Muscle of back (tissue), 13 donors: ENCODE measurements at places on chromosomes 7 and 10.
A peak's percentile ranks its signal among the peaks of the same experiment; 100 is the strongest.

- no peak for DNase-seq
Observed at GRCh38 chr10:130636313-130636930, 500.2 kb downstream of the GLRX3 start.

GRCh38 chr7:69799990-69800389 lies 201.7 kb downstream of the AUTS2 start:
- DNase-seq, result no peak

DNA sequence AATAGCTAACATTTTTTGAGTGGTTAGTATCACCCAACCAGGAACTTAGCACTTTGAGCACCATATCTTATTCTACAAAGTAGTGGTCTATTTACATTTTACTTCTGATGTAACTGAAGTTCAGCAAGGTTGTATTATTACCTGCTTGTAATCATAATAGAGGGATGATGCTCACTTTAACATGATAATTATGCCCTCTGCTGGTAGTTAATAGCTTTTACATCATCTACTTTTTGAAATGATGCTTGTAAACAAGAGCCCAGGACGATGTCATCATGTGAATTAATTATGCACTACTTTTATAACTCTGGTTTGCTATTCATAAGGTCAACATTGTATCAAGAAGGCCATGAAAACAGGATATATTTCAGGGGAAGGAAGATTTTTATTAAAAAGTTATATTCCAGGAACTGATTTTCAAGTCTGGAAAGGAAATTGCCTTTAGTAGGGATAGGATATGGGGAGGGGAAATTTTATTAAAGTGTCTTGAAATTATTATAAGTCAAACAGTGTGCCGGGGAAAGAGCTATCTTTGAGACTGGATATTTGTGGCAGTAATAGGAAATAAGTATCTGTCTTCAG lies 80.3 kb upstream of the SCIN start:
- peak; percentile 27 for DNase-seq

GRCh38 chr10:123245264-123245663 lies 91.1 kb downstream of the BUB3 start:
- no peak for DNase-seq

DNA sequence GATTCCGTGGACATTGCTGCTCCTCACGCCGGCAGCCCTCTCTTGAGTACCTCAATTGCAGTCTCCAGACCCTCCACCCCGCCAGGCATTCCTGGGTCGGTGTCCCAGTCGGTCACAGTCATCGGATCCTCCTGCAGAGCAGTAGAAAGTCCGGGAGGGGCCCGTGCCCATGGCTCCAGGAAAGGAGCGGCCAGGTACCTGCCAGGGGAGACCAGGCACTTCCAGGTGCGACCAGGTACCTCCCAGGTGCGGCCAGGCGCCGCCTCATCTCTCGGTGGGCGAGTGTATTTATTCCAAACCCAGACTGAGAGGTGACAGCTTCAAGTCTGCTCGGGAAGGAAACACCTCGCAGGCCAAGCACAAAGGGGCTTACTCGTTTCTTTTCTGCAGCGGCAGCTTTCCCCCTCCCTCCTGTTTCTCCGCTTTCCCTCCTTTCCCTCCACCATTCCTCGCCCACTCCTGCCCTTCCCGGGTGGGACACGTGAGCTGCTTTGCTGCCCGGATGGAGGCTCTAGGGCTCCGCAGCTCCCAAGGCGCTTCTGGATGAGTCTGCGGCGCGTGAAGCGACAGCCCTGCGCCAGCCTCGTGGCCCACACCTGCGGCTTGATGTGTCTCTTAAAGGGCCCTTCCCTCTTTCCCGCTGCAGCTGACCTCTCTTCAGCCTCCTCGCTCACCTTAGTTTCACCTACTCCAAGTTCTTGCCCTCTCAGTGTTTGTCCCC lies 39.4 kb upstream of the AGK start:
- no peak for DNase-seq

DNA sequence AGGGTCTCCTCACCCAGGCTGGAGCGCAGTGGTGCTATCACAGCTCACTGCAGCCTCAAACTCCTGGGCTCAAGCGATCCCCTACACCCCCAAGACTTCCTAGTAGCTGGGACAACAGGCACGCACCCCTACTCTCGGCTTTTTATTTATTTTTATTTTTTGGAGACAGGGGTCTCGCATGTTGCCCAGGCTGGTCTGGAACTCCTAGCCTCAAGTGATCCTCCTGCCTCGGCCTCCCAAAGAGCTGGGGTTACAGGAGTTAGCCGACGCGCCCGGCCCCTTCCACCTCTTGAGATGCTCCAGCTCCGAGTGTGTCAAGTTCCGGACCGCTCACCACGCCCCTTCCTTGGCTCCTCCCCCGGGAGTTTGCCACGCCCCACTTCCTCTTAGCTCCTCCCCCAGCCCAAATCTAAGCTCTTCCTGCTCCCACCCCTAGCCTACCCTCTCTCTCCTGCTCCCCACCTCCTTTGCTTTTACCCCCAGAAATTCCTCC lies 6.3 kb downstream of the NAT16 start:
- no peak for DNase-seq

DNA sequence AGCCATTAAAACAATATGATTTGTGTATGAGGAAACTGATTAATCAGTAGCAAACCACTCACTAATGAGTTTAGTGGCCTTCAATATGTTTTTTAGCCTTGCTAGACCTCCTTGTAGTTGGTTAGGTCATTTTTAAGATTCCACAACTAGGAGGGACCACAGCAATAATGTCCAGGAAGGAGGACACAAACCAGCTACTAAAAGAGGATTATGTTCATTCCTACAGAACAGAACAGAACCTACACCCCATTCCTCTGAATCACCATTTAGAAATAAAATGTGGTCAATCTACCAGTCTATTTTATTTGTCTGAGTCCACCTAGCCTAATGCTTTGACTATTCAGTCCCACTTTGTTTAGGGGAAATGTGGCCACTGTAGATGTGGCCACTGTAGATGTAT lies 226.3 kb downstream of the GLI3 start:
- no peak for DNase-seq

GRCh38 chr7:2905027-2905426 lies 60.9 kb upstream of the GNA12 start:
- no peak for DNase-seq

GRCh38 chr7:150784954-150785353 lies 15.2 kb downstream of the TMEM176B start:
- no peak for DNase-seq

DNA sequence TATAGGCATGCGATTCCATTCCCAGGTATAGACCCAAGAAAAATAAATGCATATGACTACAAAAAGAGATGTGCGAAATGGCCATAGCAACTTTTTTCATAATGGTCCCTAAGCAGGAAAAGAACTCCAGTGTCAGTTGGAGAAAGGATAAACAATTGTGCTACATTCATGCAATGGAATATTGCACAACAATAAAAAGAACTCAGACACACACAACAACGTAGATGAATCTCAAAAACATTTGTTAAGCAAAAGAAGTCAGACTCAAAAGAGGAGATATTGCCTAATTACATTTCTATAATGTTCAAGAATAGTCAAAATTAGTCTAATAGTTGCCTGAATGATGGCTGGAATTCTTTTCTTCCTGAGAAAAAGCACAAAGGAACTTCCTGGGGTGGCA lies 141.1 kb upstream of the GLI3 start:
- DNase-seq, result no peak
